ENCODE measurements at places on chromosomes 11 and 22.
A peak's percentile ranks its signal among the peaks of the same experiment; 100 is the strongest.

DNA sequence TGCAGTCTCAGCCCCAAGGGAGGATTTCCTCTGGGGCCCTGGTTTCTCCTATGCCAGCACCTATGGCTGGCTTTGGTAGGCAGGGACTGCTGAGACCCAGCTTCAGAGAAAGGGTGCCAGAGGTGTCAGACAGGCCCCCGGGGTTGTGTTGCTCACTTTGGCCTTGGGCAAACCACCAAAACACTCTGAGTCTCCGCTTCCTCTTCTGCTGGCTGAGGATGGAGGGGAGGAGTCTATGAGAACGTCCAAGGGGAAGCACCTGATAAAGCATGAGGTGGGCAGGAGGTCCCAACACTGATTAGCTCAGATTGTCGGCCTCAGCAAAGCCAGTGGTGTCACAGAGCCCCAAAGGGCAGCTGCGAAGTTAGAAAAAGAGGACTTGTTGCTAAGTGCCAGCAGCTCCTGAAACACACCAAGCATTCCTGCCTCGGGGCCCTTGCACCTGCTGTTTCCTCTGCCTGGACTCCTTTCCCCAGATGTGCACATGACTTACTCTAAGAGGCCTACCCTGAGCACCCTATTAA is 10.5 kb downstream of the SMTNL1 start:
- DNase-seq = no peak

GRCh38 chr22:32531931-32532819 is 57.6 kb downstream of the FBXO7 start:
- no peak for DNase-seq

DNA sequence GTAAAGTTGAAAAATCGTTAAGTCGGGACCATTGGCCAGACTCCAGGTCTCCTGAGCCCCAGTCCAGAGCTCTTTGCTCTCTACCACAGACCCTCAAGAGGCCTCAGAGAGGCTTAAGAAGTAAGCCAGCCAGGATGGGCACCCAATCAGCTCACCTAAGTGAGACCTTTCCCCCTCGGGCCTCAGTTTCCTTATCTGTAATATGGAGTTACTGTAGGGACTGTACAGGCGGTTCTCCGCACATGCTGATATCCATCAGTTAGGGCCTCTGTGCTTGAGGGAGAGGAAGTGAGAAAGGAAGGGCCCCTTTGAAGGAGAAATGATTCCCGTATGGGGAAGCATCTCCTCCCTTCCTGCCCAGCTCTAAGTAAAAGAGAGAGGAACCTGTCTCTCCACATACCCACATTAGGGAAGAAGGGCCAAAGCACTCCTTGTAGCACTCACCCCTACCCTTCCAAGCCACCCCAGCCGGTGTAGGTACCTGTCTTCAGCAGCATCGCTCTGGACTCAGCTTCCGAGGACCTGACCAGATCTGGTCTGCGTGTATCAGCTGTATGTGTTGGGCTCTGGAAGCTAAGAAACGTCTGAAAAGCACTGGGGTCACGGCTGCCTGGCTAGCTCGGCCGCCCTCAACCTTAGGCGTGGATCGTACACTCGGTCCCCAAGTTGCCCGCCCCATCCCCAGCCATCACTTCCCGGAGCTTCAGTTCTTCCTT is 653 bp downstream of the NAGA start:
- no peak for DNase-seq

- DNase-seq = no peak
Measured at GRCh38 chr11:93784935-93785360, 866 bp downstream of the MED17 start.

DNA sequence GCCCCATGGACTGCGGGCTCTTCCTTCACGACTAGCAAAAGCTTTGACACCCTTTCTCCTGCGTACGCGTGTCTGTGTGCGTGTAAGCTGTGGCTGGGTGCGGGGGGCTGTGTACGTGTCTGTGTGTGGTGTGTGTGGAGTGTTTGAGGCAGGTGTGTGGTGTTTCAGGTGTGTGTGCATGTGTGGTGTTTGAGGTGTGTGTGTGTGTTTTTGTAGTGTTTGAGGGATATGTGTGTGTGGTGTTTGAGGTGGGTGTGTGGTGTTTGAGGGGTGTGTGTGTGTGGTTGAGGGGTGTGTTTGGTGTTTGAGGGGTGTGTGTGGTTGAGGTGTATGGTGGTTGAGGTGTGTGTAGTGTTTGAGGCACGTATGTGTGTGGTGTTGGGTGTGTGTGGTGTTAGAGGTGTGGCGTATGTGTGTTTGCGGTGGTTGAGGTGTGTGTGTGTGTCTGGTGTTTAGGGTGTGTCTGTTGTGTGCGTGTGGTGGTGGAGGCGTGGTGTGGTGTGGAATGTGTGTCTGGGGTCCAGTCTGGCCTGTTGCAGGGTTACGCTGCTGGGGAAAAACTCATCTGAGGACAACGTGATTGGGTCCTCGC is 687 bp upstream of the ARSA start:
- no peak for DNase-seq

DNA sequence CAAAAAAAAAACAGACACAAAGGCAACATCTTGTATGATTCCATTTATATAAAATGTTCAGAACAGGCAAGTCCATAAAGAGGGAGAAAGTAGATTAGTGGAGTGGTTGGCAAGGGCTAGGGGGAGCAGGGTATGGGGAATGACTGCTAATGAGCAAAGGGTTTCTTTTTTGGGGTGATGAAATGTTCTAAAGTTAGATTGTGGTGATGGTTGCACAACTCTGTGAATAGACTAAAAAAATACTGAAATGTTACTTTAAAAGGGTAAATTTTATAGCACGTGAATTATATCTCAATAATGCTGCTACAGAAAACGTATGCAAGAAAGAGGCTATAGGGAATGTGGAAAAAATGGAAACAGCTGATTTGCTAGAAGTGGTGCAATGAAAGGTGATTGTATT is 155.1 kb downstream of the TENM4 start:
- no peak for DNase-seq

- DNase-seq = no peak
Measured at GRCh38 chr11:66723693-66724092, 5.3 kb downstream of the SPTBN2 start.

GRCh38 chr11:1694064-1694845 is 2.7 kb upstream of the KRTAP5-6 start:
- DNase-seq = peak; percentile 88

Measured in hindlimb muscle (tissue), 1 donor.